NCI-H1694 (cell line): ENCODE measurements at places on chromosomes 2 and 18.
A peak's percentile ranks its signal among the peaks of the same experiment; 100 is the strongest.

DNA sequence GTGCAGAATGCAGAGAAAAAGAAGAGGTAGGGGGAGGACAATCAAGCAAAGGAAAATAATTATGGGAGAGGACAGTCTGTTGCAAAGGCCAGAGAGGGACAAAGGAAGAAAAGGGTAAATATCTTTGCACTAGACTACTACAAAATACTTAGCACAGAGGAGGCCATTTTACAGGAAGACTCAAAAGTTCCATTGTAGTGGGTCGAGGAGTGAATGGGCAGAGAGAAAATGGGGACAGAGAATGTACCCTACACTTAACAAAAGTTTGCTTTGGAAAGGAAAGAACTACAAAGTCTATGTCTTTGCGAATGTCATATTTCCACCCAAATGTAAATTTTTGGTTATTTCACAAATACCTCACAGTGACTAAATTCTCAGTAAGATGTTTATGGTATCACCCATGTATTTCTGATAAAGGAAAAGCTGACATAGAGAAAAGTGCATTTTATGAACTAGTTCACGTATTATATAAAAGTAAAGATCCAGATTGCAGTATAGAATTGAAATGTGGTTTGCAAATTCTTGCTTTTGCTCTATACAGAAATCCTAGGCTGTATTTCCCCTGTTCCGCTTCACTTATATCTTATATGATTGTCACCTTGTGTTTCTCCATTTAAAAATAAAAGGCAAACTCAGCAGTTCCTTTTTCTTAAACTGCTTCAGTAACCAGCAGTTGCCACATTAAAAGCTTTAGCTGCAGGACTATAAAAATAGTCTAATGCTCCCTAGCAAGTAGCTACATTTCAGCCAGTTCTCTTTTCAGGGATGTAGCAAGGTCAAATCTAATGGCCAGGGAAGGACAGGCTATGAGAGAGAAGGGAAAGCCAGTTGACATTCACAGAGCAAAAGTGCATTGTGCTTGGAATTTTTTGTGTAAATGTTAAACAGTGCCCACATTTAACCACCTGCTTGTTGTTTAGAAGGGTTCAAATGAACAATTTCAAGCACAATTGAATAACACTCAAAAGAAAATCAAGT lies 79.7 kb upstream of the CYTIP start:
- no peak for DNase-seq

GRCh38 chr18:51006948-51007789 lies 22.8 kb upstream of the SMAD4 start:
- DNase-seq, result no peak

GRCh38 chr2:240413813-240414429 lies 21.5 kb upstream of the GPC1 start:
- DNase-seq, result no peak

- DNase-seq, result no peak
These were observed 3.3 kb upstream of the HOXD11 start for GRCh38 chr2:176103742-176104315.

DNA sequence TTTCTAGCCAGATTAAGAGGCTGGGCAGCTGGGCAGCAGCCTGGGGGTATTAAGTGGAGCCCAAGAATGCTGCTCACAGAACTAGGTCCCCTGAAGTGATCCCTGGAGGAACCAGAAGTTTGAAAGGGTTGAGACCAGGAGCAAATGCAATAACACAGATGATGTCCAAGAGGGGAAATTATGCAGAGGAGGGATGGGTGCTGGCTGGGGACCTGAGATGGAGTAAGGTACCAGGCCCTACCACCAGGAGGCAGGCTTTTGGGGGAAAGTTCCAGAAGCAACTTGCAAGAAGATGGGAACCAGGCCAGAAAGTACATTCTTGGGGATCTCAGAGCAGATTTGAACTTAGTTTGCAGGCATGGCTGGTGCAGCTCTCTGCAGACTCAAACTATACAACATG lies 175.1 kb downstream of the NCK2 start:
- DNase-seq, result no peak

- DNase-seq, result no peak
These were observed 50.3 kb downstream of the RABL2A start for GRCh38 chr2:113677330-113677729.

DNA sequence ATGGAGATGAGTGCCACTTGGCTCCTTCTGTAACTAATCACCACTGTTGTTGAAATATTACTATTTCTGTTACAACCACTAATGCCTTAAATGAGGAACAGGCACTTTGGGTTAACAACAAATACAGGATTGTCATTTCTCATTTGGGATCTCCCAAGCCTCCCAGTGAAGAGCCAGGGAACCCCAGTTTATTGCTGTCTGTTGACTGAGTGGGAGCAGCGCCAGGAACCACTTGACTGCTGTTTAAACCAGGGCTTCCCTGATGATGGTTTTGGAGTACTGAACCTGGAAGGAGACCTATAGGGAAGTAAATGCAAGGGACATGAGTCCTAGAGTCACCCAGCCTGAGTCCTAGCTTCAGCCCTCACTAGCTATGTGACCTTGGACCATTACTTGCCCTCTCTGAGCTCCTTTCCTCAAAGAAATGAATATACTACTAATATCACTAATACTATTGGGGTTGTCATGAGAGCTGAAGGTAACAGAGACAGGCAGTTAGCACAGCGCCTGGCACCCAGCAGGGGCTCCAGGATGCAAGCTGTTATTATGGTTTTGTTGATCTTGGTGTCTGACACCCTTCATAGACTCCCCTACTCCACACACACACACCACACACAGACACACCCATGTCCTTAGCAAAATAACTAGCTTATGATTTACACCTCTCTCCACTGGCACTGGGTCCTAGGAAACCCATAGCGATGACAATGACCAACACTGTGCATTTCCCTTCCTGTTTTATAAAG lies 104.2 kb upstream of the FZD7 start:
- DNase-seq, result peak; percentile 39

GRCh38 chr2:207423886-207424285 lies 105.9 kb upstream of the CREB1 start:
- DNase-seq, result no peak

DNA sequence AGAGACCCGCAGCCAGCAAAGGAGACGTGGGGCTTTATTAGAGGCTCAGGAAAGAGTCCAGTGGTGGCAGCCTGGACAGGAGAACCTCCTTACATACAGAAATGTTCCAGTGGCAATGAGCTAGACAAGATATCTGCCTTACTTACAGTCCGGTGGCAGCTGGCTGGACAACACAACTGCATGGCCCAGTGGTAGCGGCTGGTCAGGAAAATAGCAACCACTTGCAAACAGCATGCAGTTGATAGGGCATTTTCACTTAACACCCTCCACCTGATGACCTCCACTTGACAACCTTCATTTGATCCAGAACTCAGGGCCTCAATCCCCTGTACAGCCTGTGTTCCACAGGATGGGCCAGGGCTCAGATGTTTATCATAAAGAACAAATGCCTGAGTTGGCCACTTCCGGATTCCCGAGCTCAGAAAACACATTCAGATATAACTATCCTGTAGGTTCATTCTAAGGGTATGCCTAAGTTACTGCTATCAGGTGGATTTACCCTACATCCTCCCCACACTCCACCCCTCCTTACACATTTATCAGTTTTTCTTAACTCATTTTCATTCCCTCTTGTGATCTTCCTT lies 63.3 kb upstream of the ITPRID2 start:
- no peak for DNase-seq

- DNase-seq, result no peak
These were observed 534 bp upstream of the SOCS6 start for GRCh38 chr18:70288171-70288850.

DNA sequence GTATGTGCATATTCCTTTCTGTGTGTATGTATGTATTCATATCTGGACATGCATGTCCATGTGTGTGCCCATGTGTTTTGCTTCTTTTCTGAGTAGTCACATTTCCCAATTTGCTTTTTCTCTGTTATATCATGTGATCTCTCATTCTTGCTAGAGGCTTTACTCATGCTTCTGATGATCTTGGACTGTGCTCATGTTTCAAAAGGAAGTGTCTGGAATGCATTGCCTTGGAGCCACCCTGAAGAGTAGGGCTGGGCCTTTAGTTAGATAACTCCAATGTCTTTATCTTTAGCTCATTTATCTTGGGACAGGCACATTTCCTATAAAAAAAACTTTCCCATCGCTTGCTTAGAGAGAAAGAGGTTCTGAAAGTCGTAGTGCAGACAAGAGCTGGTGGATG lies 859.2 kb downstream of the CNTNAP5 start:
- no peak for DNase-seq

- DNase-seq, result peak; percentile 21
These were observed at the start of gene EDAR for GRCh38 chr2:108988796-108989713. Gene EDAR (minus strand): TSS chr2:108989220. CDS start chr2:108931014, 58,206 bp downstream.

DNA sequence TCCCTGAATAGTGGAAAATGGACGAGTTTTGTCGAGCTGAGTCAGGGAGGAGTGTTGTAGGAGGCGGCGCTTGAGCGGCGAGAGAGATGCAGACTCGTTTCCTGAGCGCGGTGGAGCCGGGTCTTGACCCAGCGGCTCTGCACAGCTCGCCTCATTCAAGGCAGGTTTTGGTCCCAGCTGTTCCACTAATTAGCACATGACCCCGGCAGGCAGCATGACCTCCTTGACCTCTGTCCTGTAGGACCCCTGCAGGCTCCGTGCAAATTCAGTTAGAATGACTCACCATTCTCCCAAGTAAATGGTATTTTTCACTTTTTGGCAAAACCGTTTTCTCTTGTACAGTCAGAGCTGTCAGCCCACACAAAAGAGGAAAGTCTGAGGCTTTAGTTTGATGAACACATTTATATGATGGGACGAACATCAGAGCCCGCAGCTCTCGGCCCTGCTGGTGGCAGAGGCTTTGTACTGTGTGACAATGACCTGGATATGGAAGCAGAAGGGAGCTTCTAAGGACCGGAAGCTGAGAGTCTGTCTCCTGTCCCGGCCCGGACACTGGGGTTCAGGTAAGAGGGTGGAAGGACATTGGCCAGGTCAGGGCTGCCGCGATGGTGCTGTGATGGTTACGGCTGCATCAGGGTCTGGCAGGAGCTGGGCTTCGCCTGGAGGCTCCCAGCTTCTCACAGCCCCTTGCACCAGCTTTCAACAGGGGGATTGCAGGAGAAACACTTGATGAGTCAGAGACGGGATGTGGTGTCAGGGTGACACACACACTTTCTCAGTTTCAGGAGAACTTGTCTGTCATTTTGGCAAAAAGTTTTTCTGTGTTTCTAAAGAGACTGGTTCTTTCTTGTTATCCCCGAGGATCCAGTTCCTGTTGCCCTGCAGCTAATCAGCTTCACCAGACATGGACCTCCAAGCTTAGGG lies 29.9 kb upstream of the ALKAL2 start:
- no peak for DNase-seq

DNA sequence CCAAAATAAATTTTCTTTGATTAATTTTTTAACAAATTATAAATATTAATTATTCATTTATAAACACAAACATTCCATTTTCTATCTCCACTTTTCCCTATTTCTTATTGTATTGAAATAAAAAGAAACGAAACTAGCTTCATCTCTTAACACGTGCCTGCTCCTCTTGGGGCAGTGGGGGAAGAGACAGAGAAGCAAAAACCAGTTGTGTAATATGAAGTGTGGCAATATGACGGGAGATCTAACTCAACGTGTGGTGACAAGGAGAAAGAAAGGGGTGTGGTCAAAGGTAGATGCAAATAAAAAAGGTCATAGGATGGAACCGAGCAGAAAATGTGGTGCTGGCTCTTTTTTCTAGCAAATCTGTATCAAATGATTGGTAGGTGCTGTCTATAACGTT lies 106.9 kb upstream of the SLC8A1 start:
- DNase-seq, result no peak

GRCh38 chr2:107553539-107553938 lies 273.2 kb upstream of the RGPD4 start:
- no peak for DNase-seq

DNA sequence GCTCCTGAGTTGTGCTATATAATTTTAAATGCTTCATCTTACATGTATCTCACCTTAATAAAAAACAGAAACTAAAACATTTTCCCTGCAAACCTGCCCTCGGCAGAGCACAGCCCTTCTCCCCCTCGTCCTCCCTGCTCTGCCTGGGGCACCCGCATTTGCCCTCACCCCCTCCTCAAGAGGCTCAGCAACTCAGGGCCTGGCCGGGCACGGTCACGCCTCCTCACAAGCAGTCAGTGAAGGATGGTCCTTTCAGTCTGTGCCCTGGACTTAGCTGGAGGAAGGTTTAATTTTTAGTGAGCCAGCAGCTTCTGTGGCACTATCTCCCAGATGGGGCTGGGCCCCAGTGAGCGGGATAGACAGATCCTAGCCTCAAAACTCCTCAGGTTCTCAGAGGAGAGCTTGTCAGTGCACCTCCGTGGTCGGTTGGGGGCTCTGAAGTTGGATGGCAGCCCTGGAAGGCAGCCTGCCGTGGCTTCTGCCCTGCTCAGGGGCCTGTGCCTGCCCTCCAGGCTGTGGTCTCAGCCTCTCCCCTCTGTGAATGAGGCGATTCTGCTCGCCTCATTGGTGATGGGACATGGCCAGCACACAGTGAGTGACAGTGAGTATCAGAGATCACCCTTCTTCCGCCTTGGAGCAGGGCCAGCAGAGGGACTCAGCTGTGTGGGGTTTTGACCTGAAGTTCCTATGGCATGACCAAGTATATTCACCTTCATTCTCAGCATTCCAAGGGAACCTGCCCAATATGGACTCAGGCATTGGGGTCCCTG lies 56.3 kb upstream of the AFF3 start:
- DNase-seq, result no peak

DNA sequence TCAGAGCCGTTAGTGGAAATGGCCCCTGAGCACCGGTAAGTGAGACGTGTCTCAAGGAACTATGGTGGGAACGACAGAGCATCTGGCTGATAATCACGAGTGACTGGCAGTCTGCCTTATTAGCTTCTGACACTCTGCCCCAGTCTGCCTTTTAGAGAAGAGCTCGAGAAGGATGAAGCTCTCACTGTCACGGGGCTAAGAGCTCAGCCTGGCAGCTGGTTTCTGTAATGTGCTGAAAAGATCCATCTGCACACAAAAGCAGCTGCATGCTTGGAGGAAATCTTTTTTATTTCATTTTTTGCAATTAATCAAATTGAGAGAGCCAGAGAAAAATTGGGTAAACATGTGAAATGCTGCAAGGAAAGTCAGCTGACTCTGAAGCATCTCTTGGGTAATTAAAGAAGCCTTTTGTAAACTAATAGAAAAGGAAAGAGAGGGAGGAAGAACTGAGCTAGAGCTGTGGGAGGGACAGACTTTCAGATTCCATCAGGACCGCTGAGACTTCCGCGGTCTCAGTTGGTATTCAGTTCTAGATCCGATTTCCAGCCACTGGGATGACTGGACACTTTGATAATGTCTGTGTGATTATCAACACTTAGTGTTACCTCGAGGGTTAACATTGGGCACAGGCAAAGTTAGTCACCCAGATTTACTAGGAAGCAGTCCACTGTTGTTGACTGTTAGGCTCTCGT lies 24.4 kb downstream of the MBP start:
- peak; percentile 71 for DNase-seq

DNA sequence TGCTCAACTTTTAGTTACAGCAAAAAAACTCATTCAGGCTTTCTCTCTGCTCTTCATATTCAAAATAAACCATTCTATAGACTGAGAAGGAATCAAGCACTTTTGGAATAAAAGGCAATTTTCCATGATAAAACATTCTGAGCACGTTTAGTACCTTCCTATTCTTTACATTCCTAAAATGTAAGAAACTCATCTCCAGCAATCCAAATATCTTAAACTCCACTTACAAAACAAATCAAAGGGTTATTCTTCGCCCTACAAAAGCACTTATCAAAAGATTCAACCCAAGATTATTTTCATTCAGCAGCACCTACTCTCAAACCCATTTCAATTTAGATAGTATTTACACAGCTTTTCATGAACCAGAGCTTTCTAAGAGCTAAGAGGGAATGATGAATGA lies 2.9 kb upstream of the LGALSL start:
- no peak for DNase-seq
